Lower leg skin (tissue), 4 donors: ENCODE measurements at places on chromosomes 2 and 18. TPM values are rescaled to one million over a fixed set of nuclear protein-coding genes. Genes with fewer than 3 reads are reported as not detected.

The POTEI gene
- total RNA-seq, result not detected

The C2orf81 gene
- total RNA-seq, result 1.1 TPM

DNA sequence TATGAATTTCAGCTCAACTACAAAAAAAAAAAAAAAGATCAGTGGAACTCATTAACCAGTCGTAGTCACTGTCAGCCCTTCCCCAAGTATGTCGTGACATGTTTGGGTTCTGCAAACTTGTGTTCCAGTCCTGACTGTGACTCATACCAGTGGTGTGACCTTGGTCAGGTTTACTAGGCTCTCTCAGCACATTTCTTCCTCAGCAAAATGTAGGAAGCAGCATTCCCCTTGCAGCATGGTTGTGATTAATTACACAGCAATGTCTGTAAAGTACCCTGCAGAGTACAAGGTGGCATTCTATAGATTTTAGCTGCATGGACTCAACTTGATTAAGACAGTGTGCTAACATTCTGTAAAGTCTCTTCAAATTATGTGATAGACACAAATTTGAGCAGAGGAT is 156.9 kb downstream of the LAMA1 start:
- no peak for DNase-seq

GRCh38 chr2:127954857-127955256 is 69.1 kb upstream of the AMMECR1L start:
- DNase-seq, result no peak

GRCh38 chr2:230793572-230794359 is 71.0 kb upstream of the ITM2C start:
- peak; percentile 91 for DNase-seq
